Myocyte (in vitro differentiated cells): ENCODE measurements at places on chromosomes 7 and 10. TPM values are rescaled to one million over a fixed set of nuclear protein-coding genes. Genes with fewer than 3 reads are reported as not detected.

- DNase-seq, result no peak
Measured at GRCh38 chr7:65955718-65956117, 26.3 kb downstream of the GUSB start.

- DNase-seq, result peak; percentile 86
Measured at GRCh38 chr7:97179454-97180104, 62.1 kb downstream of the SDHAF3 start.

GRCh38 chr10:44895280-44895679, 15.9 kb upstream of the TMEM72 start:
- DNase-seq, result peak; percentile 49

CHN2 gene
- total RNA-seq, result 2.8 and 3.2 TPM in 2 replicates

DNA sequence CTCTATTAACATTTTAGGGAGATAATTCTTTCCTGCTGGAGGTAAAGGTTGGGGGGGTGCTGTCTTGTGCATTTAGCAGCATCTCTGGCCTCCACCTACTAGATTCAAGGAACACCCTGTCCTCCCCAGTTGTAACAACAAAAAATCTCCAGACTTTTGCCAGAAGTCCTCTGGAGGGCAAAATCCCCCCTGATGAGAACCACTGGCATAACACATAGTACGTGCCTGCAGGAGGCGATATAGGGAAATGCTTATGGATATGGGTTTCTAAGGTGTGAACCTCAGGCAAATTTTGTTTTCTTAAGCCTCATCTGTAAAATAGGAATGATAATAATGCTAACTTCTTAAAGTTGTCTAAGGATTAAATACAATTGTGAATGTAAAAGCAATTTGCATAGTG, 2.9 kb upstream of the OSBPL3 start:
- DNase-seq, result no peak

TMEM213 gene
- total RNA-seq, result not detected in 2 replicates

DNA sequence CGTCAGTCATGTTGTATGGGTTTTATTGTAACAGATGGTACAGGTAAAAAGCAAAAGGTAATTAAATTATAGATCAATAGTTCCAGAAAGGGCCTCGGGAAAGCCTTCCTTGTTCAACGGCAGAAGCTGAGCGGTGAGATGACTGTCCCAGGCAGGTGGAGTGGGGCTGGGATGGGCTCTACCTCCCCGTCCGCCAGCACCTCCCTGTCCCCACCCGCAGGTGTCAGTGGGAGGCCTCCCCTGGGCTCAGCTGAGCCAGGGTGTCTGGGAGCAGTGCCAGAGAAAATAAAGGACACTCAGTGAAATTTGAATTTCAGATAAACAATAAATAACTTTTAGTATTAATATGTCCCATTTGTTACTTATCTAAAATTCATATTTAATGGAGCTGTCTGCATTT, 58.9 kb downstream of the CLRN3 start:
- DNase-seq, result no peak

NUTM2E gene
- 0.21 TPM in 1 of 2 replicates, not detected in the other for total RNA-seq

- peak; percentile 88 for DNase-seq
Measured at GRCh38 chr10:34666008-34666704, 148.9 kb downstream of the PARD3 start.

GRCh38 chr10:124725171-124725631, 19.0 kb downstream of the FAM53B start:
- DNase-seq, result no peak

- peak; percentile 2 for DNase-seq
Measured at GRCh38 chr10:66214721-66215404, 711.0 kb upstream of the LRRTM3 start.

GRCh38 chr7:7581531-7582179, 15.0 kb downstream of the MIOS start:
- DNase-seq, result no peak

SGCE gene
- 64.9 and 87.6 TPM in 2 replicates for total RNA-seq

OIT3 gene
- total RNA-seq, result 0.21 and 0.51 TPM in 2 replicates

- no peak for DNase-seq
Measured at GRCh38 chr10:7230951-7231350, 179.9 kb downstream of the SFMBT2 start.

CALU gene
- 672 and 951 TPM in 2 replicates for total RNA-seq

DNA sequence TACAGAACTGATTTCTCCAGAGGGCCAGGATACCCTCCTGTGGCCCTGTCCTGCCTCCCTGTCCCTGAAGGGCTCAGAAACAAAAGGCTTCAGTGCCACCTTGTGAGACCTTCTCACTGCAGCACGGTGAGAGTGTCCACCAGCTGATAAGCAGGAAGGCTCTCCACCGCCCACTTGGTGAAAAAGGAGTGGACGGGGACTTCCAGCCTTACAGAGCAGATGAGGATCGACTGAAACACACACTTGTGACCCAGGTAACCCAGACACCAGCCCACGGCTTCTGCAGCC, 330.1 kb downstream of the GRID1 start:
- DNase-seq, result no peak

NPTX2 gene
- 121 and 170 TPM in 2 replicates for total RNA-seq

GRCh38 chr10:21487416-21488180, 37.9 kb downstream of the SKIDA1 start:
- no peak for DNase-seq

DNA sequence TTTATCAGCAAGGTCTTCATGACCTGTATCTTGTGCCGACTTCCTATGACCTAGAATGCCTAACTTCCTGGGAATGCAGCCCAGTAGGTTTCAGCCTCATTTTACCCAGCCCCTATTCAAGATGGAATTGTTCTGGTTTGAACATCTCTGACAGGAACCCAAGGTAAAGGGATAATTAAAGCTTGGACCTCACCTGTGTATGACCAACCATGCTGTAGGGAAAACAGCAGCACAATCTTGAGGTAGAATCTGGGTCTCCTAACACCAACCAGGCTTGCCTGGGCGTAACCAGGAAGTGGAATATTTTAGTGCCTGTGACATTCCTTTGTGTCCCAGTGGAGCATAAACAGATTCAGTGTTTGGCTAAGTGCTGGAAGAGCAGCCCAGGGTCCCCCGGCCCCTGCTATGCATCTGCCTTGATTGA, 94.1 kb downstream of the PFKFB3 start:
- no peak for DNase-seq

DNA sequence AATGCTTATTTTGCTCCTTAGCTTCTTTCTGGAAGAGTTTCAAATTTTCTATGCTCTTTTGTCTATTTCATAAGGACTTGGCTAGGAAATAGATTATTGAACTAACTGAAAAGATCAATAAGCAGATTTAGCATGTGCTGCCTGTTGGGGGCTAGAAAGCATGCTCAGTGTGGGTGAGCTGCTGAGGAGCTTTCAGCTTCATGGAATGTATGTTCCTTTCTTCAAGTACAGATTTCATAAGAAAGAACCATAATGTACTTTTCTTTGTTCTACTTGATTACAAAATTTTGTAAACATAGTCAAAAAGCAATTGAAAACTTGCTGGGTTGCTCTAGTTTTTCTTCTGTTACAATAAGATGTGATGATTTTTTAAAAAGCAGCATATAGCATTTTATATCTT, 73.8 kb downstream of the TAF3 start:
- no peak for DNase-seq

MOGAT3 gene
- not detected in 2 replicates for total RNA-seq

- no peak for DNase-seq
Measured at GRCh38 chr10:22894714-22895113, 33.1 kb upstream of the ARMC3 start.

- peak; percentile 19 for DNase-seq
Measured at GRCh38 chr7:74525881-74526280, 72.2 kb downstream of the GTF2IRD1 start.

GIMAP7 gene
- total RNA-seq, result not detected in 2 replicates

STEAP1B gene
- 0.99 TPM in 1 of 2 replicates, not detected in the other for total RNA-seq

DNA sequence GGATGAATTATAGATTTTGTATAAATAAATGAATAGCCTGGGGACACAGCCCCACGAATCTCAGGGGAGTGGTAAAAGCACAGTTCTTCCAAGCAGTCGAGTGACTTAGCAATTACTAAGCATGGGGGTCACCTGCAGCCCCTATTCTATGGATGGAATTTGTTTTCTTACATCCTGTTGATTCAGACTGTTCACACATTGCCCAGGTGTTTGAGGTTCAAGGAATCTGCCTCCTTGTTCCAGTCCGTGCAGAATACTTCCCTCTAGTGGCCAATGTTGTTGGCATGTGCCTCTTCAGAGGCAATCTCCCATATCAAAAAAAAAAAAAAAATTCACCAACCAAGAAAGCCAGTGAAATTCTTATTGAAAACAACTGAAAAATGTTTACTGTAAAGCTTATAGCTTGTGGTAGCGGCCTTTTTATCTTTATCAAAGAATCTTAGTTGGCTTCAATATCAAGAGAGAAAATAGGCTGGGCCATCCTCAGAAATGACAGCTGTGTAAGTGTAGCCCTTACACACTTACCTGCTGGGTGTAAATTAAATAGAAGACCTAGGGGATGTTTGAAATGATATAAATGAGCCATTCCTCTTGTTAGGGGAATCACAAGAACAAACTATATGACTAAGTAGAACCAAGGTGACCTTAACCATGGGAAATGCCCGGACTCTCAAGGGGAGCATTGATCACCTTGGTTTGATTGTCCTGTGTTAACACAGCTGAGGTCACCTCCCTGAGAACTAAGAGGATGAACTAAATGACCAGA, 7.8 kb downstream of the LIPM start:
- peak; percentile 62 for DNase-seq

SSC4D gene
- total RNA-seq, result 0.88 TPM in 1 of 2 replicates, not detected in the other

DNA sequence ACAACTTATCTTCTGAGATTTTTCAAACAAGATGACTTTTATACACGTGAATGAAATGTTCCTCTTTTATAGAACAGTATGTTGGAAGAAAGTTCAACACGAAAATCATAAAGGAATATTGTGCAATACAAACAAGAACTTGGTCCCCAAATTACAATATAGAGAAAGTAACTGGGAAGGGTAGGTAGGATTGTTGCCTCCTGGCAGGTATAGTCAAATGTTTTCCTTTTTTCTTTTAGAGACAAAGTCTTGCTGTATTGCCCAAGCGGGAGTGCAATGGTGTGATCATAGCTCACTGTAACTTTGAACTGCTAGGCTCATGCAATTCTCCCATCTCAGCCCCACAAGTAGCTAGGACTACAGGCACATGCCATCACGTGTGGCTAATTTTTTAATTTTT, 582.6 kb downstream of the PARD3 start:
- DNase-seq, result no peak

DNA sequence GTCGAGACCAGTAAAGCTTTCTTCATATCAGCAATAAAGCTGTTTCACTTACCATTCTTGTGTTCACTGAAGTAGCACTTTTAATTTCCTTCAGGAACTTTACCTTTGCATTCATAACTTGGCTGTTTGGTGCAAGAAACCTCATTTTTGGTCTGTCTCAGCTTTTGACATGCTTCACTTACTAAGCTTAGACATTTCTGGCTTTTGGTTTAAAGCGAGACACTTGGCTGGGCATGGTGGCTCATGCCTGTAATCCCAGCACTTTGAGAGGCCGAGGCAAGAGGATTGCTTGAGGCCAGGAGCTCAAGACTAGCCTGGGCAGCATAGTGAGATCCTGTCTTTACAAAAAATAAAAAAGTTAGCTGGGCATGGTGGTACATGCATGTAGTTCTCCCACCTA, 15.8 kb downstream of the PLEKHA1 start:
- DNase-seq, result no peak

DNA sequence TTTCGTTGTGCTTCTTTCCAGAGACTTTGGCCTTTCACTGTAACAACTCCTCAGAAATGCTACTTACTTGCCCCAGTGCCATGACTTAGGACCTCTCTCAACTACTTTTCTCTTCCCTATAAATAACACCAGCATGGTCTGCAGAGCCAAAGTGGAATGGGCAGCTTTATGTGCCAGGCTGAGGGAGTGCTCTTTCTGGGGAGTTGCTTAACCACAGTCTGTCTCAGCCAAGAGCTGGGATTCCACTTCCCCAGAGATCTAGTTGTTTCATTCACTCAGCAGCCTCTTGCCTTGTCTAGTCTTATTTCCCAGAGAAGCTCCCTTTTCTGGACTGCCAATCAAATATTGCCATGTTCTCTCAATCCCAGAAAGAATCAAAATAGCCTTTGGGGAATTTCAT, 912.2 kb downstream of the GRID1 start:
- DNase-seq, result no peak

DNA sequence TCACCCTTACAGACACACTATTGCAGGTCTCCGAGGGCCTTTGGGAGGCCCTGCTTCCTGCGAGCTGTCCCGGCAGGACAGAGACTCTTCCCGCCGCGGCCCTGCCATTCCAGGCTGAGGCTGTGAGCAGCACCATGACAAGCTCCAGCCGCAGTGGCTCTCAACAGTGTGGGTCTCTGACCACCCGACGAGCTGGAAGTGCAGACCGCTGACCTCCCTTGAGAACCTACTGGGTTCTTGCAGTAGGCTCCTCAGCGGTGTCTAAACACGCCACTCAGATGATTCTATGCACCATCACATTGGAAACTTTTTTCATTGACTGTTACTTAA, 303.4 kb downstream of the WDR37 start:
- no peak for DNase-seq

- DNase-seq, result no peak
Measured at GRCh38 chr10:6195846-6196245, 6.9 kb upstream of the PFKFB3 start.

GRCh38 chr7:153530441-153530840, 521.8 kb upstream of the DPP6 start:
- DNase-seq, result no peak

- DNase-seq, result peak; percentile 11
Measured at GRCh38 chr7:46871516-46871915, 710.4 kb downstream of the TNS3 start.

DNA sequence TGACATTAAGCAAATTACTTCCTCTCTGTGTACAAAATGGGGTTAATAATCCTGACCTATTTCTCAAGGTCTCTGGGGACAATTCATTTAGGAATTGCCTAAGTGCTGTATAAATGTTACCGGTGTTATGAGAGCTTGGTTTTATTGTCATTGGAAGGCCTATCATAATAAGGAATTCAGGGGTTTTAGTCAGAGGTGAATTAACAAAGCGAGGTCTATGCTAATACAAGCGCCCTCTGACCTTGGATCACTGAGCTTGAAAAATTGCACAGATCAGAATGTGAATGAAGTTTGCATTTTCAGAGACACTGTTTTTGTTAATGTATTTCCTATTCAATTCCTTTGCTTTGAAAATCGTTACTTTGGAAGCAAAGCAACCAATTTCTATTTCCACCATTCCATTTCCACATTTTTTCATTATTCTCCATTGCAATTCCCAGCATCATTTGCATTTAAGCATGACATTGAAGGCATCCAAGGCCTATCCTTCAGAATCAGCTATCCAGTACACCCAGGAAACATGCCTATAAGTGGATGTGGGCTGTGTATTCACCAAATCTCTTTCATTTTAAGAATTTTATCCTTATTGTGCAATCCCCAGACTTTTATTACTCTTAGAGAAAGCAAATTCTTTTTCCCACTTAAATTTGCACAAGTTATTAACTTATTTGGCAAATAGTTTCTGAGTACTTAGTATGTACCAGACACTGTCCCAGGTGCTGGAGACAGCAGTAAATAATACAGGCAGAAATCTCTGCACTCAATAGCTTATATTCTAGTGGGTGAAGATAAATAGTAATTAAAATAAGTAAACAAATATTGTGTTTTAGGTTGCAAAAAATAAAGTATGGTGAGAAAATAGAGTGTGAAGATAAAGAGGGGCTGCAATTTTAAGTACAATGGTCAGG, 133.1 kb downstream of the NRCAM start:
- no peak for DNase-seq
